ENCODE measurements at places on chromosomes 12 and 14.
A peak's percentile ranks its signal among the peaks of the same experiment; 100 is the strongest.

GRCh38 chr14:106681568-106681967 lies 1155.2 kb downstream of the TMEM121 start:
- DNase-seq = no peak

GRCh38 chr12:4909734-4910501 lies at the start of gene KCNA1:
TSS of gene KCNA1 (plus strand) at chr12:4909905. CDS start at chr12:4911379, 1,474 bp downstream.
- DNase-seq = peak; percentile 71

DNA sequence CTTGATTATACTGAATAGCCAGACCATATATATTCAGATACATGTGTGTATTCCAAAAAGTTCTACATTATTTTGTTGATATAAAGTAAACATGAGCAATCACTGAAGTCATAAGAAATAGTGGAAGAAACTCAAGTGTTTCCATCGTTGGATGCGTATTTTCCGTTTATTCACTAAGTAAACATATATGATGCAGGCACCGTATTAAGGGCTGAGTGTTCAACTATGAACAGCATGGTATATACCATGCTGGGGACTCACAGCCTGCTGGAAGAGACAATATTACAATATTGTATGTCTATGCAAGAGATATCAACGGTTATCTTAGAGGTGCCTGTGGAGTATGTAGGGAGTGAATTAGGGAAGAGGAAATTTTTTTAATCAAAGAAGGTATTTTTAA lies 1.2 kb downstream of the PYROXD1 start:
- DNase-seq = no peak

- DNase-seq = no peak
Observed at GRCh38 chr12:16955083-16955657, 349.2 kb upstream of the LMO3 start.

DNA sequence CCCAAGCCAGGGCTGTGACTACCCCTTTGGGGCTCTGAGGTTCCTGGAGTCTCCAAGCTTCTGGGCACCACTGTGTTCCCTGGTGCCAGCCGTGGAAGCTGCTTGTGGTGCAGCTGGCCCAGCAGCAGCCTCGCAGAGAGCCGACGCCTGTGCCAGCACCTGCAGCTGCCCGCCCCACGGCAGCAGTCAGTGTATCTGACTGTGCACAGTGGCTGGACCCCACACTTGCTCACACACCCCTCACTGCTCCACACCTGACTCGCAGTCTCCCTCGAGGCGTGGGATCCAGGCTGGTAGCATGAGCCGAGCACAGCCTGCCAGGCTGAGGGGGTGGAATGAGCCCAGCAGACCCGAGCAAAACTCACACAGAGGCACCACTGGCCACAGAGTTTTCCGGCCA lies 325.2 kb downstream of the PCNX1 start:
- no peak for DNase-seq

DNA sequence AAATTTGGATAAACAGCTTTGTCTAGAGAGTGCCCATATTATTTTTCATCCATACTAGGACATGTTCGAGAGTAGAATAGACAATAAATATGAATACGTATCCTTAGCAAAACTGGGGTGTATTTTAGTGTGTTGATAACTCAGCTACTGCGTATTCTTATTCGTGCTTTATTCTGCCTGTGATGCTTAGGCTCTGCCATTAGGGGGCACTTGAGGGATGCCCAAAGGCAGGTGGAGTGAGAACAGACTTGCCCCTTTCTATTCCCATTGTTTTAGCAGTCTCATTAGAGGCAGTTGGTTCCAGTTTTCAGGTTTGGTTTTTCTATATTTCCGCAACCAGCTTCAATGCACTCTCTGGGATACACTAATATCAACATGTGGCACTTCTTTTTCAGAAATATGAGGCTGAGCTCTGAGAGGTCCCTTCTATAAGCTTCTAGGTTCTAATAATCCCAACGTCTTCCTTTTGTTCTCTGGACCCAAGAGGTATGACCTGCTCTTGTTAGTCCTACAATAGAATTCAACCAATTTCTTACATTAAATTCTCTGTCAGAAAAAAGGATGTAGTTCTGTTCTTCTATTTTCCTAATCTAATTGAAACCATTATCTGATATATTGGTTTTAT lies 985.7 kb upstream of the FBXO33 start:
- DNase-seq = peak; percentile 69

DNA sequence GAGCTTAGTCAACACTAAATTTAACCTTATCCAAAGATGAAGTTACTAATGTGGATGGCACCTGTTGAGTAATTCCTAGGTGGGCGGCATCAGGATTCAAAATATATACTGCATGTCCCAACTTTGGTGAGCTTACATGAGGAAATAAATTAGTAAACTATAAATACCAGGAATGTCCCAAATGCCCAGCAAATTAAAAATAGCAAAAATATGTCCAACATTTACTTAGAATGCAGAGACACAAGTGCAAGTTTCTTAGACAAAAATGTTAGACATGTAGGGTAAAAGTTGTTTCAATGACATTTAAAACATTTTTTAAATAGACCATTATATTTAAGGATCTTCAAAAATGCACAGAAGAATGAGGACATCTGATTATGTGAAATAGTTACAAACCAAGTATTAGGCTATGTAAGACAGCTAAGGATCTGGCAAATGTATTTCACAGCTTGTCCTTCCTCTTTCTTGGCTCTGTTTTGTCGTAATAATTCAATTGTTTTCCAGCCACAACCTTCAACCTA lies 115.9 kb downstream of the NAV3 start:
- no peak for DNase-seq

DNA sequence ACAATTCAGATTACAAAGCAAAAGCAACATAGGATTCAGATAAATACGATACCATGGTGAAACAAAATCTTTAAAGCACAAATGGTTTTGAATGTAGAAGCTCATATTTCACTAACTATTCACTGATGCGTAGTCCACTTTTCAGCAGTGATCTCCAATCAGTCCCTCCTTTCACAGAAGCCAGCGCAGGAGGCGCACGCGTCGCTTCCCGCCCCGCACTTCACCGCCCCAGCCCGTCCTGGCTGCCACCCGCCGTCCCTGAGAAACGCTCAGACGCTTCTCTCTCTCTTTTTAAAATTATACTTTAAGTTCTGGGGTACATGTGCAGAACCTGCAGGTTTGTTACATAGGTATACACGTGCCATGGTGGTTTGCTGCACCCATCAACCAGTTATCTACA lies 19.8 kb upstream of the CHFR start:
- no peak for DNase-seq

- no peak for DNase-seq
Observed at GRCh38 chr12:112096667-112097066, 11.9 kb downstream of the NAA25 start.

GRCh38 chr12:59626382-59626781 lies 30.6 kb downstream of the SLC16A7 start:
- no peak for DNase-seq

- DNase-seq = no peak
Observed at GRCh38 chr12:109766251-109766778, 52.7 kb downstream of the FAM222A start.

GRCh38 chr12:68924546-68924945 lies 8.4 kb downstream of the CPM start:
- no peak for DNase-seq

GRCh38 chr14:88468406-88468805 lies 82.9 kb downstream of the SPATA7 start:
- DNase-seq = no peak

DNA sequence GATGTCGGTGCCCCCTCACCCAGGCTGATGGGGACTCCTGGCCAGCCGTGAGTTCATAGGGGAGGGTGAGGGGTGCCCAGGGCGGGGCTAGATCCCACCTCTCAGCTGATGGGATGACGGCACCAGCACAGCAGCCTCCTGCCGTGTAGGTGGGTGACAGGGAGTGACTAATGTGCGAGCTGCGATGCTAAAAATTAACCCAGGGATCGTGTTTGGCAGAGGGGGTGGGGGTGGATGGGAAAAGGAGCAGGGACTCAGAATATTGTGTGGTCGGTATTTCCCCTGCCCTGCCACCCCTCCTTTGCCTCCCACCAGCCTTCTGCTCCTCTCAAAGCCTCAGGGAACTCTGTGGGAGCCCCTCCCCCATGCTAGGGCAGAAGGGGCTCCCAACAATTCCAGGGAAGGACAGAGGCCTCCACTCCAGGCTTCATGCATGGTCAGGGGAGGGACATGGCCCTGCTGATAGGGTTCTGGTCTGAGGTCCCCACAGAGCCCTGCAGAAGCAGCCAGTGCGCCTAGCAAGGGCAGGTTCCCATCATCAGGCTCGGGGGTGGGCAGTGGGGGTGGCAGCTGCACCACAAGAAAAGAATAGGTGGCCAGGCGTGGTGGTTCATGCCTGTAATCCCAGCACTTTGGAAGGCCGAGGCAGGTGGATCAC lies 12.5 kb downstream of the TAMALIN start:
- no peak for DNase-seq

DNA sequence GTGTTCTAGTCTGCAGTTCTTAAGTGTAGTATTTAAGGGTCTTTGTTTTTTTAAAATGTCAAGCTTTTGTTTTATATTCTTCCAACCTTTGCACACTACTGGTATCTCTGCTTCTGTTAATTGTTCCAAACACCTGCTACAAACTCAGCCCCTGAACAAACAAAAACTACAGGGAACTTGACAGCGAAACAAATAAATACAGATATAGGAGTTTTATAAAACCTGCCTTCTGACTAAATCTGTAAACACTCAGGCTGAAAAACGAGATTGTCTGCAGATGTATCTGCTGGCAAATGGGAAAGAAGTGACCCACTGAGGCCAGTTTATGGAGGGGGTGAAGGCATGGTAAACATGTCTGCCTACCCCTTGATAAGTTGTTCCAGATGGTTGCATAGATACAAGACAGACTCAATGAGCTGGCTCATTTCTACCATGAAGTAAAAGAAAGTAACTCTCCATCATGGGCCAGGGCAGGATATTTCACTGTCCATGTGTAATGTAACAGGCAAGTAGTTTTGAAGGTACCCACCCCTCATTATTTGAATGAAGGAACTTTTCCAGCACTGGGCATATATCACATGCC lies 75.6 kb downstream of the LMO3 start:
- peak; percentile 69 for DNase-seq

GRCh38 chr12:68350753-68351152 lies 18.6 kb upstream of the MDM1 start:
- no peak for DNase-seq

GRCh38 chr12:121827351-121828099 lies 23.7 kb downstream of the SETD1B start:
- no peak for DNase-seq

DNA sequence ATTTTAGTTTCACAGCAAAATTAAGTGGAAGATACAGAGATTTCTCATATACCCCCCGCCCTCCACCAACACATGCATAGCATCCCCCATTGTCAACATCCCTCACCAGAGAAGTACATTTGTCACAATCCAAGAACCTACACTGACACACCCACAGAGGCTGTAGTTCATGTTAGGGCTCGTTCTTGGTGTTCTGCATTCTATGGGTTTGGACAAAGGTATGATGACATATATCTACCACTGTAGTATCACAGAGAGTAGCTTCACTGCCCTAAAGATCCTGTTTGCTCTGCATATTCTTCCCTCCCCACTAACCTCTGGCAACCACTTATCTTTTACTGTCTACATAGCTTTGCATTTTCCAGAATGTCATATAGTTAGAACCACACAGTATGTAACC lies 444.6 kb upstream of the DCN start:
- DNase-seq = no peak

GRCh38 chr12:31970199-31970598 lies 11.0 kb downstream of the RESF1 start:
- no peak for DNase-seq
